ENCODE measurements at places on chromosomes 2 and 18.
A peak's percentile ranks its signal among the peaks of the same experiment; 100 is the strongest.

DNA sequence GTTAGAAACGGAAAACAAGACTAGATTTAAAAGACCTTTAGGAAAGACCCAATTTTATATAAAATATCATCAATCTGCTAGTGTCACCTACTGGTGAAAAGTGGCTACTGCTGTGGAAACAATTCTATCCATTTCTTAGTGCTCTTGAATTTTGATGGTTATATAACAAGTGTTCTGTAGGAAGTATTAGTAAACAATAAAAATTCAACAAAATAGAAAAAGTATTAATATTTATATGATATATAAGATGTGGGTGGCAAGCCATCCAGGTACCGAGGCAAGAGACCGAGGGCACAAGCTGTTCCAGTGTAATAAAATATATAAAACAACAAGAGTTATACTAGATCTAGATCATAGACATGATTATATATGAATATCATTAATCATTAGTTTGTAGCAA, 6.2 kb upstream of the TMEM87B start:
- DNase-seq = peak; percentile 43
- no peak overlapping the region for H3K27ac ChIP-seq
- no peak overlapping the region for H3K4me3 ChIP-seq

- DNase-seq = no peak
- H3K4me1 ChIP-seq = peaks cover 1% of the 10 kb centered on the region
- peaks cover 59% of the 10 kb centered on the region for H3K36me3 ChIP-seq
- no peak overlapping the region for H3K27ac ChIP-seq
Observed at GRCh38 chr18:9237981-9238380, 96.6 kb upstream of the TWSG1 start.

DNA sequence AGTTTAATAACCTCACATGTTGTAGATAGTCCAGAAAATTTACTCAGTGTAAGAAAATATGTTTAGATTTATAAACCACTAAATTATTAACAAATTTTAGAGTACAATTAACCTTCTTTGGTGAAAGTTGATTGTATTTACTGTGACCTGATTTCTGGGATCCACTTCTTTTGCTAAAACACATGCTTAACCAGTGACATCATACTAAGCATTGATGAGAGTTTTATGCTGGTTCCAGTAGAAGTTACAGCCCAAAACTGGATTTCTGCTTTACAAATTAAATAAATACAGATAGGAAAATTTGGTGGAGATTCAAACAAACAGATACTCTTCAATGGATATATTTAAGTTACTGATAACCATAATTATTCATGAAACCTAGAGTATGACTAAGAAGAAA, 40.9 kb downstream of the RBBP8 start:
- no peak overlapping the region for H3K4me3 ChIP-seq
- no peak overlapping the region for H3K27ac ChIP-seq
- H3K36me3 ChIP-seq = peaks cover 38% of the 10 kb centered on the region

- no peak overlapping the region for H3K27ac ChIP-seq
- peaks cover 2% of the 10 kb centered on the region for H3K4me1 ChIP-seq
- H3K36me3 ChIP-seq = no peaks in the 10 kb centered on the region
- DNase-seq = no peak
Observed at GRCh38 chr2:127003070-127003800, 103.7 kb downstream of the BIN1 start.

DNA sequence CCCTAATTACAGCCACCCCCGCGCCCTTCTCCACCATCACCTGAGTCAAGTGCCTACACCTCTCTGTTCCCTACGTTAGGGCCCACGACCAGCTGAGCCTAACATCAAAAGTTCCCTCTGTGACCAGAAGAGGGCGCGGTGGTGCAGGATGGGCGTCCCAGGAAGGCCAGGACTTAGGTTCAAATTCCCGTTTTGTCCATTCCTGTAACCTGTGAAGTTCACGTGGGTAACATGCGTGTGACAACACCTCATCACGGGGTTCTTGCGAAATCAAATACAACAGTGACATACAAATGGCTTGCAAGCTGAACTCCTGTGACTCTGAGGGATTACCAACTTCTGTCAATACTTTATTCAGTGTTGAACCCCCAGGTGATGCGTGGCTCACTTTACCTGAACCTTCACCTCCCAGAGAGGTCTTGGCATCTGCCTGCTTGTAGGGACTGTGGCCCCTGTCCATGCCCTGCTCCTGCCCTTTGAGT, 207.9 kb downstream of the ARL4C start:
- peaks cover 30% of the 10 kb centered on the region for H3K36me3 ChIP-seq
- peak overlapping the region; percentile 98 for H3K27ac ChIP-seq

DNA sequence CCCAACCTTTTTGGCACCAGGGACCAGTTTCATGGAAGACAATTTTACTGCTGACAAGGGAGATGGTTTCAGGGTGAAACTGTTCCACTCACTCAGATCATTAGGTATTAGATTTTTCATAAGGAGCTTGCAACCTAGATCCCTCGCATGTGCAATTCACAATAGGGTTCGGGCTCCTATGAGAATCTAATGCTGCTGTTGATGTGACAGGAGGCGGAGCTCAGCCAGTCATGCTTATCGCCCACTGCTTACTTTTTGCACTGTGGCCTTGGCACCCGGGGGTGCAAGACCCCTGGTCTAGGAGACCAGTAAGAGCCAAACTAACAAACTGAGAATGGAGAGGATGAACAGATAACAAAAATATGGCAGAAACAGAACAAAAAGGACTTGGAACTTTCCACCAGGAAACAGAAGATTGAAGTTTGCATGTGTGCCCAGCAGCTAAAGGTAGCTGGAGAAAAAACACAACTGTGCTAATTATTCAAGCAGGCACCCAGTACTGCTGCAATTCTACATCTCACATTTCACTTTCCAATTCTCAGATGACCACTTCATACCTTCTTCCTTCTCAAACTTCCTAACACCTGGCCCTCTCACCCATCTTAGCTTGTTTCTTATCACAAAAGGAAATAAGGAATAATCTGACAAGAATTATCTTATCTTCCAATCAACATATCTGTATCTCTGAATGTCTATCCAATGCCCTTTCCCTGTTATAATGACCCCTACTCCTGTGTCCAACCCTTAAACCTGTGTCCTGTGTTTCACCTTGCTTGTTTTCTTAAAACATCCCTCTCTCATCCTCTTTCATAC, 24.8 kb downstream of the SP3 start:
- H3K36me3 ChIP-seq = peaks cover 39% of the 10 kb centered on the region
- H3K4me3 ChIP-seq = no peak overlapping the region
- no peak for DNase-seq
- peaks cover 56% of the 10 kb centered on the region for H3K4me1 ChIP-seq
- no peaks in the 10 kb centered on the region for H3K27me3 ChIP-seq

All from activated CD4-positive, alpha-beta T cell treated with anti-CD3 and anti-CD28 coated beads, Interleukin-2, amount 10 ng/mL, durations not matched to agents 7 days and 5 days (primary cell).